Activated T-cell treated with anti-CD3 and anti-CD28 coated beads, Interleukin-2, amount 50 U/mL, for 72 hours (primary cell): ENCODE measurements at places on chromosomes 6 and 20. TPM values are rescaled to one million over a fixed set of nuclear protein-coding genes. Genes with fewer than 3 reads are reported as not detected.

DNA sequence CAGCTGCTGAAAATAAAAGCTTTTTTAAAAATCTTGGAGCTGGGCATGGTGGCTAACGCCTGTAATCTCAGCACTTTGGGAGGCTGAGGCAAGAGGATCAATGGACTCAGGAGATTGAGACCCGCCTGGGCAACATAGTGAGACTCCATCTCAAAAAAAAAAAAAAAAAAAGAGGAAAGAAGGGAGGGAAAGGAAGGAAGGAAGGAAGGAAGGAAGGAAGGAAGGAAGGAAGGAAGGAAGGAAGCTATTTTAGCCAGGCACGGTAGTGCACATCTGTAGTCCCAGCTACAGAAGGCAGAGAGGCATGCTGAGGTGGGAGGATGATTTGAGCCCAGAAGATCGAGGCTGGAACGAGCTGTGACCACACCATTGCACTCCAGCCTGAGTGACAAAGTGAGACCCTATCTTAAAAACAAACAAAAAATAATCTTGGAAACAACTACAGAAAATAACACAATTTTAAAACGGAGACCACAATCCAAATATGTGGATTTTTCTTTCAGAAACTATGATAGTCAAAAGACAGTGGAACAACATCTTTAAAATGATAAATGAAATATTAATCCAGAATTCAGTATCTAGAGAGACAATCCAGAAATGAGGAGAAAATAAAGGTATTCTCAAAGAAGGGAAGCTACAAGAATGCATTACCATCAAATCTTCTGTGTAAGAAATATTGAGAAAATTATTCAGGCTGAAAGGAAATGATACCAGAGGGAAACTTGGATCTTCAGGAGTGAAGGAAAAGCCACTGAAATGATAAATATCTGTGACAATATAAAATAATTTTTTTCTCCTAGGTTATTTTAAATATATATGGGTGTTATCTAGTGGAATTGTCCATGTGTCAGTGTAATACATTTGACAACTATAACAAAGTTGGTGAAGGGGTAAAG, 182.0 kb downstream of the GPX5 start:
- H3K36me3 ChIP-seq = peaks cover 23% of the 10 kb centered on the region
- H3K27me3 ChIP-seq = peaks cover 89% of the 10 kb centered on the region
- H3K27ac ChIP-seq = no peak overlapping the region
- no peak overlapping the region for H3K4me3 ChIP-seq
- DNase-seq = no peak
- peaks cover 14% of the 10 kb centered on the region for H3K4me1 ChIP-seq

DNA sequence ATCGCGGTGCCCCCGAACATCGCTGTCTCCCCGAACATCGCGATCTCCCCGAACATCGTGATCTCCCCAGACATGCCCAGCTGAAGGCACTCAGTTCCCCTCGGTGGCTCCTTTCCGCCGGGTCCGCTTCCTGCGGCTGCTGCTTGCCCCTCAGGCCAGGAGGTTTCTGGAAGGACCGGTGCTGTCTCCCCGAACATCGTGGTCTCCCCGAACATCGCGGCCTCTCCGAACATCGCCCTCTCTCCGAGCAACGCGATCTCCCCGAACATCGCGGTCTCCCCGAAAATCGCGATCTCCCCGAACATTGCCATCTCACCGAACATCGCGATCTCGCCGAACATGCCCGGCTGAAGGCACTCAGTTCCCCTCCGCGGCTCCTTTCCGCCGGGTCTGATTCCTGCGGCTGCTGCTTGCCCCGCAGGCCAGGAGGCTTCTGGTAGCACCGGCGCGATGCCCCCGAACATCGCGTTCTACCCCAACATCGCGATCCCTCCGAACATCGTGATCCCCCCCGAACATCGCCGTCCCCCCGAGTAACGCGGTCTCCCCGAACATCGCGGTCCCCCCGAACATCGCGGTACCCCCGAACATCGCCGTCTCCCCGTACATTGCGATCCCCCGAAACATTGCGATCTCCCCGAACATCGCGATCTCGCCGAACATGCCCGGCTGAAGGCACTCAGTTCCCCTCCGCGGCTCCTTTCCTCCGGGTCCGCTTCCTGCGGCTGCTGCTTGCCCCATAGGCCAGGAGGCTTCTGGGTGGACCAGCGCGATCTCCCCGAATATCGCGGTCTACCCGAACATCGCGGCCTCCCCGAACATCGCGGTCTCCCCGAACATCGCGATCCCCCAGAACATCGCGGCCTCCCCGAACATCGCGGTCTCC, 808 bp downstream of the ULBP1 start:
- peaks cover 94% of the 10 kb centered on the region for H3K27me3 ChIP-seq
- peak; percentile 41 for DNase-seq
- H3K27ac ChIP-seq = peak overlapping the region; percentile 86
- peak overlapping the region; percentile 98 for H3K4me3 ChIP-seq
- H3K4me1 ChIP-seq = peaks cover 39% of the 10 kb centered on the region

DNA sequence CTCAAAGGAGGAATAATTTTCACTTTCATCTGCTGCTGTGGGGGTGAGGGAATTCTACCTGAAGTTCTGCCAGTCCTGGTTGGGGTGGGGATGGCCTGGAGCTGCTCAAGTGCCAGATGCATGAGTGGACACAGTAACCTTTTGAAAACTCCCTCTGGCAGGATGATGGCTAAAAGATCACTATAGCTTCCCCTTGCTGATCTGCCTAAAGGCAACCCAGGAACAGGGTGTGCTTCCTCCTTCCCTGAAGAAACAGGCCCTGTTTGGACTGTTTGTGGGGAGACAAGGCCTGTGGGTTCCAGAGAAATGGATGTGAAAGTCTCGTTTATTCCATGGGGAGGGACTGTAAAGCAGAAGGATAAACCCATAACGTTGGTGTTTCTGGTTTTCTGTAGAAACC, 176.9 kb downstream of the DTNBP1 start:
- peaks cover 48% of the 10 kb centered on the region for H3K4me1 ChIP-seq
- no peaks in the 10 kb centered on the region for H3K27me3 ChIP-seq
- peak overlapping the region; percentile 94 for H3K27ac ChIP-seq
- H3K36me3 ChIP-seq = peaks cover 21% of the 10 kb centered on the region

GRCh38 chr6:4511641-4512020, 264.6 kb upstream of the CDYL start:
- no peaks in the 10 kb centered on the region for H3K4me1 ChIP-seq
- no peaks in the 10 kb centered on the region for H3K36me3 ChIP-seq
- DNase-seq = no peak
- H3K27me3 ChIP-seq = peaks cover 28% of the 10 kb centered on the region

- H3K4me3 ChIP-seq = no peak overlapping the region
- no peak for DNase-seq
- H3K4me1 ChIP-seq = no peaks in the 10 kb centered on the region
- no peaks in the 10 kb centered on the region for H3K36me3 ChIP-seq
- peaks cover 6% of the 10 kb centered on the region for H3K27me3 ChIP-seq
Measured at GRCh38 chr20:61584851-61585250, 332.8 kb downstream of the CDH4 start.

DNA sequence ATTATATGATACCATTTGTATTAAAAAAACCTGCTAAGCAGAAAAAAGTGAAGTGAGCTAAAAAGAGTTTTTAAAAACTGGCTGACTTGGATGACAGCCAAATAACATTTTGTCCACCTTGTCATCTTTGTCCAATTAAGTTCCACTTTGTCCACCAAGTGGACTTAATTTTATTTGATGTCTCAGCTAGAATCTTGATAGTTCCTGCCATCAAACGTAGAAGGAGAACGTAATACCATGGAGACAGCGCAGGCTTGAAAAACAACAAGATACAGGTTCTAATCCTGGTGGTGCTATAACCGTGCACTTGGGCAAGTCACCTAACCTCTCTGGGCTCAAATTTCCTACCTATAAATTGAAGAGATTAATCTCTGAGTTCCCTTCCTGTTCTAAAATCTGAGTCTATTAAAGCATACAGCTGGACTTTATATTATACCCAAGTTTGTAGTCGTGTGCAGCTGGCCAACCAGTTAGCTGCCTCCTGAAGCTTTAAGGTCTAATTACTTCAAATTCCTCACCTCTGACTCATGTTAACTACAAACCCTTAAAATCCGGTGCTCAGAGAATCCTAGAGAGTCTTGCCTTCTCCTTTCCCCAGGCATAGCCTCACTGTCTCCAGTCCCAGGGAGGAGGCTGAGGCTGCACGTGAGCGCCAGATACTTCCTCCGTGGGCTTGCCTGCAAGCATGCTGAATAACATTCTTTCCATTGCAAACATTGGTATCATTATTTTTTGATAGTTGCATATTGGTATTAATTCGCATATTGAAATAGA, 16.8 kb downstream of the TMEM244 start:
- no peaks in the 10 kb centered on the region for H3K4me1 ChIP-seq
- no peak overlapping the region for H3K4me3 ChIP-seq
- H3K27ac ChIP-seq = no peak overlapping the region
- no peaks in the 10 kb centered on the region for H3K36me3 ChIP-seq

Gene MSH5
- 98.4 TPM for total RNA-seq

Gene DAAM2
- total RNA-seq = not detected

- H3K36me3 ChIP-seq = no peaks in the 10 kb centered on the region
- DNase-seq = no peak
- no peaks in the 10 kb centered on the region for H3K4me1 ChIP-seq
- no peak overlapping the region for H3K4me3 ChIP-seq
Measured at GRCh38 chr6:120122401-120122800, 772.8 kb upstream of the MAN1A1 start.

DNA sequence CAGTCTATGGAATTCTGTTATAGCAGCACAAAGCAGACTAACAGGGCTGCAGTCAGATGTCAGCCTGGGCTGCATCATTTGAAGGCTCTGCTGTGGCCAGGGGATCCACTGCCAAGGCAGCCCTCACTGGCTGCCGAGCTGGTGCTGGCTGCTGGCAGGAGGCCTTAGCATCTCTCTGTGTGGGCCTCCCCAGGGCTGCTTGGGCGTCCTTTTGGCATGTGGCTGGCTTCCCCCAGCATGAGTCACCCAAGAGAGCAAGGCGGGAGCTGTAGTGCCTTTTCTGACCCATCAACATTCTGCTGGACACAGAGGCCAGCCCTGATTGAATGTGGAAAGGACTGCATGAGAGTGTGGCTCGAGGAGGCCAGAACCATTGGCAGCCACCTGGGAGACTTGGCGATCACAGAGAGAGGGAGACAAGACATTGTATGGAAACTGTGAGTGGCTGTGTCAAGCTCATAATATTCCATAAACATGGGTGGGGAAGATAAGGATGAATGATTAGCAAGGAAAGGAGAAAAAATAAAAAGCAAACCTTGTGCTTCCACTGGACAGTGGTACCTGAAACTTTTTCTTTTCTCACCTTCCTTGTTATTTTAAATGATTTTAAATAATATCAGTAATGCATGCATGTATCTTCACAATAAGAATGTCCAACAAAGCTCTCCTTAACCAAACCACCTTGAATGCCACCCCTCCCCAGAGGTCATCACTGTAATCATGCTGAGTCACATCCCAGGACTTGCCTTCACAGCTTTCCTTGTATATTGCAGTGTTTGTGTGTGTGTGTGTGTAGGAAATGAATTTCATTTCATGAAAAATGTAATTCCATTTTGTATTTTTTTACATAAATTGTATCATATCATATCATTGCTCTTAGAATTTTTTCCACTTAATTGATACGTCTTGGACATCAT, 55.0 kb upstream of the VSX1 start:
- H3K27ac ChIP-seq = no peak overlapping the region
- no peaks in the 10 kb centered on the region for H3K36me3 ChIP-seq
- peaks cover 5% of the 10 kb centered on the region for H3K27me3 ChIP-seq
- no peak overlapping the region for H3K4me3 ChIP-seq
- H3K4me1 ChIP-seq = no peaks in the 10 kb centered on the region

Gene BANF2
- total RNA-seq = not detected

GRCh38 chr20:9583151-9583550, 68.8 kb downstream of the LAMP5 start:
- H3K27me3 ChIP-seq = peaks cover 8% of the 10 kb centered on the region
- H3K4me3 ChIP-seq = no peak overlapping the region
- H3K36me3 ChIP-seq = no peaks in the 10 kb centered on the region
- no peak for DNase-seq
- H3K27ac ChIP-seq = no peak overlapping the region

- no peak for DNase-seq
- no peak overlapping the region for H3K4me3 ChIP-seq
- no peaks in the 10 kb centered on the region for H3K27me3 ChIP-seq
- H3K36me3 ChIP-seq = no peaks in the 10 kb centered on the region
Measured at GRCh38 chr20:24868959-24869358, 80.1 kb upstream of the CST7 start.

GRCh38 chr6:162442687-162443086, 284.9 kb downstream of the PRKN start:
- peaks cover 4% of the 10 kb centered on the region for H3K36me3 ChIP-seq
- DNase-seq = no peak
- no peak overlapping the region for H3K27ac ChIP-seq
- H3K4me3 ChIP-seq = no peak overlapping the region

DNA sequence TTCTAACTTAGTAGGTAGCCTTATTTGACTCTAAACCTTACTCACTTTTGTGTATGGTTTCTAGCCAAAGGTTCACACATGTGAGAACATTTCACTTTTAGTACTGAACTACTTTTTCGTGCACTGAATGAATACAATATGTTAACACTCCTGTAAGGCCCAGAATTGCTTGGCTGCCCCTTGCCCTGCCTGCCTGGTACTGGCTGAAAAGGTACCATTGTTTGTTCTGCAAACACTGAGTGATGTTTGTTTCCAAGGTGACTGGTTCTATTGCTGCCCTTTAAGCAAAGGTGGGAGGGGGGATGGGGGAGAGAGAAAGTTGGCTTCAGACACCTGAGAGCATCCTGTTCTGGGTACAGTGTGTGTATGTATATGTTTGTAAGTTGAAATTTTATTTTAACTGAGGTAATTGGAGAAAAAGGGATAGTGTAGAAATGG, 31.2 kb downstream of the RREB1 start:
- DNase-seq = peak; percentile 46
- H3K36me3 ChIP-seq = no peaks in the 10 kb centered on the region
- H3K27ac ChIP-seq = peak overlapping the region; percentile 79

GRCh38 chr6:133179481-133179880, 61.7 kb upstream of the EYA4 start:
- no peak for DNase-seq
- no peaks in the 10 kb centered on the region for H3K4me1 ChIP-seq
- H3K4me3 ChIP-seq = no peak overlapping the region
- H3K27me3 ChIP-seq = no peaks in the 10 kb centered on the region
- no peak overlapping the region for H3K27ac ChIP-seq

DNA sequence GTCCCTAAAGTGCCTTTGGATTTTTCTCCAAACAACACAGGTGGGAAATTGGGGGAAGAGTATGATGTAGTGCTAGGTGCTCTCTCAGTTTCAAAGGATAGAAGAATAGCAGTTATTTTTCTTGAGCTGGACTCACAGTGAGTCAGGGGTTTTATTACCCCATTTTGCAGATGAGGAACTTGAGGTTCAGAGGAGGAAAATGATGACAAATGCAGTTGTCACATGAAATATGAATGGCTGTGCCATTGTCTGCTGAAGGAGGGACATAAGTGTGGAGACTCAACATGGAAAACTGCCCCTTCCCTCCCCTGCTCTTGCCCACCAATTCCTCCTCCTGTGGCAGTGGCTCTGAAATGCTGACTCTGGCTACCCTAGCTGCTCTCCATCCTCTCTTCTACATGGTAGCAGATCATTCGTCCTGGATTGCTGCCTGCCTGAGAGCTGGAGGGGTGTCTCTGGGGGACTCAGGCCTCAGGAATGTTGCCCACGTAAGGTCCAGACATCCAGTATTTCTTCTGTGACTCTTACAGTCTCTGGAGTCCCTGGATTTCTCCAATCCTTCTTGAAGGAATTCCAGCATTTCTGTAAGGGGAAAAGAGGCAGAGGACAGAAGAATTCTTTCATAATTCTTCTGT, 37.6 kb upstream of the EPB41L1 start:
- H3K4me1 ChIP-seq = no peaks in the 10 kb centered on the region
- H3K27ac ChIP-seq = no peak overlapping the region
- no peak overlapping the region for H3K4me3 ChIP-seq
- peaks cover 26% of the 10 kb centered on the region for H3K27me3 ChIP-seq
- no peak for DNase-seq
- H3K36me3 ChIP-seq = no peaks in the 10 kb centered on the region

Gene CST2
- total RNA-seq = not detected
